ENCODE measurements at places on chromosomes 12 and 14.

- no peak for DNase-seq
These were observed 11.9 kb downstream of the KCNH3 start for GRCh38 chr12:49550693-49551252.

DNA sequence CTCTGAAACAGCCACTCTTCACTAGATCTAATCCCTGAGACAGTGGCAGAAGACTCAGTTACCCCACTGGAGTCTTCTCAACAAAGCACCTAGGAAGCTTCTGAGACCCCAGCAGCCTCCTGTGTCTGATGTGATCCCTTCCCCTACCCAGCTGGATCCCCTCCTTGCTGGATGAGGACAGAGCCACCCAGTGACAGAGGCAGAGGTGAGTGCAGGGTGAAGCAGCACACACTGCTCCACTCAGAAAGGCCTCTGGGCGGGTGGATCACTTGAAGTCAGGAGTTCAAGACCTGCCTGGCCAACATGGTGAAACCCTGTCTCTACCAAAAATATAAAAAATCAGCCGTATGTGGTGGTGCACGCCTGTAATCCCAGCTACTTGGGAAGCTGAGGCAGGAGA lies 2.7 kb downstream of the SPRYD3 start:
- no peak for DNase-seq

DNA sequence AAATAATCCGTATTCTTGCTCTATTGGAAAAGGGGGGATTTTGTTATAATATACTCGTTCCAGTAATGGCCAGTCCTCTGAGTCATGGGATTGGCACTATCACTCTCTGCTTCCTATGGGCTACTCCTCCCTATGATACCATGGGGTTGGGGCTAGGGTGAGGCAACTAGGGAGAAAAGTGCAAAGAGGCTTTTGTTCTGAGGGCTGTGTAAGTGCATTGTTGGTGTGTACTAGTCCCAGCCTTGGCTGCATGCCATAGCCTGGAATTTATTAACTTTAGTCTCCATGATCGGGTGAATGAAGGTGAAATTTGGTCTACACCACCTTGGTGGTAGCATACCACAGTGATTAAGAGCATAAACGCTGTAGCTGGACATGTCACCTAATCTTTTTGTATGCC lies 247.6 kb downstream of the RPAP3 start:
- DNase-seq, result no peak

DNA sequence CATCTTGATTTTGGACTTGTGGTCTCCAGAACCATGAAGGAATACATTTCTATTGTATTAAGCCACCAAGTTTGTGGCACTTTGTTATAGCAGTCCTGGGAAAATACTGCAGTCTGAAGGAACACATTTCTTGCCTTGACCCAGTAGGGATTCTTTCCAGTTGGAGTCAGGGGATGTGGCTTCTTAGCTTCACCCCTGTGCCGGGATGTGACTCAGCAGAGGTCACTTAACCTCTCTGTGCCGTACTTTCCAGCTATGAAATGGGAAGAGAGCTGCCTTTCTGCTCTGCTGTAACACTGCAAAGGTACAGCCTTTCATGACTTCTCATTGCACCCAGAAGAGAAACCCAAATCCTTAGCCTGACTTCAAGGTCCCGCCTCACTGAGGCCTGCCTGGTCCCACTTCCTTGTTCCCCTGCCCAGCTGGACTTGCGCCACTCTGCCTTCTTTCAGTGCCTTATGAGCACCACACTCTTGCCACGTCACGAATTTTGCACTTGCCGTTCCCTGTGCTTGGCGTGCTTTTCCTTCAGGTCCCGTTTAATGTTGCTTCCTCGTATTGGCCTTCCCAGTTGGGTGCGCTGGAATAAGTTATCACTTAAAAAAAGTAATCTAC lies 24.2 kb downstream of the CHST11 start:
- DNase-seq, result no peak

- no peak for DNase-seq
These were observed 45.8 kb downstream of the NEUROD4 start for GRCh38 chr12:55065535-55065934.

DNA sequence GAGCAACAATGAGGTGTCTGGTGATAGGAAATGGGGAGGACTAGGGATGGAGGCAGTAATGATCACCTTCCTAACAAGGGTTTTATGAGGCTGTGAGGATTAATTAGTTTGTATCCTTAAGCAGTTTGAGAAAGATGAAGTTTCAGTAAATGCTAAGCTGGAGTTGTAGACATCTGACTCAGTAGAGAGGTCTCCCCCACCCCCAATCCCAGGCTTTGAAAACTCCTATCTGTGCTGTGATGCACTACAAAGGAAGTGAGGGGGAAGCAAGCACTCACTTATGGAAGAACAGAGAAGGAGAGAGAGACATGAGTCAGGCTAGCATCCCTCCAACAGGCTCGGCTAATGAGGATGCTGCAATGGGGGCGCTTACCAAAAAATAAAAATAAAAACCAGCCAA lies 5.5 kb upstream of the BCL11B start:
- no peak for DNase-seq

GRCh38 chr12:105084251-105085250 lies at the start of gene ALDH1L2:
Gene ALDH1L2 (minus strand): TSS chr12:105084458. CDS start chr12:105084436, 22 bp downstream.
- DNase-seq, result peak; percentile 13
